ENCODE measurements at places on chromosomes 1 and 21.

- DNase-seq, result no peak
Measured at GRCh38 chr1:160807738-160808137, 11.8 kb downstream of the LY9 start.

- no peak for DNase-seq
Measured at GRCh38 chr1:231172411-231172810, 10.6 kb downstream of the TRIM67 start.

- DNase-seq, result no peak
Measured at GRCh38 chr21:43207868-43208267, 39.1 kb downstream of the CRYAA start.

DNA sequence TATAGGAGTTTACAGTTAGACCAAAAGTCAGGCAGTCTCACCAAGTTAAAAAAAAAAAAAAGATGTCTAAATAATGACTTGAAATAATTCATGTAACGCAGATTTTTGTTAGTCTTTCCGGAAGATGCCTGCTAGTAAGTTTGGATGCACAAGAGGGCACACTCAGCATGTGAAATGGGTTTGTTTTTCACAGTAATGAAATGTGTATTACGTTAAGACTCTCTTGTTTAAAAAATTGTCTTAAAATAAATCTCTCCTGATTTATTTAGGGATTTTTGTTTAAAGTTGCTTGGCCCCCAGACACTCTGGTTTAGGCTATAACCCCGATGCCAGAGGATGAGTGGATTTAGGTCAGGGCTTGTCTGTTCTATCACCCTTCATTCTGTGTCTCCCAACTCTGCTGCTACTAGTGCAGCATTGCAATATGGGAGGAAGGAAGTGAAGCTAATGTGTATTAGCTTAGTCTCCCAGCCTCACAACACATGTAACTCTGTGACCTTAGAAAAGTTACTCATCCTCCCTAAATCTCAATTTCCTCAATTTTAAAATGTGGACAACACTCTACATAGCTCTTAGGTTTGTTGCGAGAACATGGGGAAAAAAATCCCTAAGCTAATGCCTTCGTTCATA lies 25.7 kb downstream of the CTH start:
- DNase-seq, result no peak

DNA sequence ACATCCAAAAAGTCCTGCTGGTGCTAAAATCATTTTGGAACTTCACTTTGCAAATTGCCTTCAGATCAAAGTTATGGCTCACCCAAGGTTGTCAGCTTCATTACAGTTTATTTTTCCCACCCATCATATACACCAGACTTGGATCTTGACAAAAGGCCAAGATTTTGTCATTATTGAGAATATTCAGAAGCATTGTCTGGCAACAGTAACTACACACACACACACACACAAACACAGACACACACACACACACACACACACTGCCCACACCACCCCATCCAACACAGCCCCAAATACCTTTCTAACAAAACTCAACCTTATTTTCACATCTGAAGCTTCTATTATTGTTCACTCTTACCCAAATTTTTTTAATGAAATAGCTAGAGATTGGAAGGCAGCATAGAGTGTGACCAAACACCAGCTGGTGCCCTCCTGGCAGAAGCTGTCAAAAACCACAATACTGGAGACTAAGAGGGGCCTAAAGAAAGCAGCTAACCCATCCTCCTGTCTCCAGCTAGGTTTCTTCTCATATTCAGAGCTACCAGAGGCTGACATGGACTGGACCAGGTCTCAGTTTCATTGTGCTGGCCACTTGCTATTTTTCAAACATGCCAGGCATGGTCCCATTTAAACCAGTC lies 139.1 kb upstream of the ZC3H11B start:
- no peak for DNase-seq

GRCh38 chr1:208166340-208167138 lies 77.6 kb downstream of the PLXNA2 start:
- peak; percentile 28 for DNase-seq

DNA sequence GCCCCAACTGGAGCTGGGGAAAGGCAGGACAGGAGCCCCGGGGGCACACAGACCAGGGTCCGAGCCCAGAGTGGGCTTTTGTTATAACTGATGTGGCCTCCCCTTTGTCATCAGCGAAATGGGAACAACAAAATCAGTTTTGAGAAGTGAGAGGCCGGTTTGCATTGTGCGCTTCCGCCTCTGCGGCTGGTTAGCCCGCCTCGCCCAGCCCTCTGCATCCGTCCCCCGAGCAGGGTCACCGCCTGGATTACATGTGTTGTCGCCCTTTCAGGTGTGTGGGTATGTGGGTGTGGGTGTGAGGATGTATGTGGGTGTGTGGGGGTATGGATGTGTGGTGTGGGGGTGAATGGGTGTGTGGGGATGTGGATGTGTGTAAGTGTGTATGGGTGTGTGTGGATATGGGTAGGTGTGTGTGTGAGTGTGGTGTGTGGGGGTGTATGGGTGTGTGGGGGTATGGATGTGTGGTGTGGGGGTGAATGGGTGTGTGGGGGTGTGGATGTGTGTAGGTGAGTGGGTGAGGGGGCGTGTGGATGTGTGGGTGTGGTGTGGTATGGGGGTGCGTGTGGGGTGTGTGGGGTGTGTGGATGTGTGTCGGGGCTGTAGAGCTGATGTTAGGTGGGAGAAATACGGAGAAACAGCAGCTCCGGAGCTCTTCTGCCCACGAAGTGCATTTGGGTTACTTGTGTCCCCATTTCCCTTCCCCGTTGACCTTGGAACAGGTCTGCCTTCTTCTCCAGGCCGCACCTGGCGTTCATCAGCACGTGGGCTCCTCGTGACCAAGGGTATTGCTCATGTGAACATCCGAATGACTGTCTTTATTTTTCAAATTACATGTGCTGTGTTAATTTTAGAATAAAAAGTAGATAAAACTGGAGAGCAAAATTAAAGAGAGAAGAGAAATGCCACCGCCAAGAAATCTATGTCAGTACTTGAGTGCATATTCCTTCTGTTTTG lies 67.6 kb downstream of the FHAD1 start:
- no peak for DNase-seq

Measured in NCI-H82 (cell line).